ENCODE measurements at places on chromosomes 1 and 21.
A peak's percentile ranks its signal among the peaks of the same experiment; 100 is the strongest.

DNA sequence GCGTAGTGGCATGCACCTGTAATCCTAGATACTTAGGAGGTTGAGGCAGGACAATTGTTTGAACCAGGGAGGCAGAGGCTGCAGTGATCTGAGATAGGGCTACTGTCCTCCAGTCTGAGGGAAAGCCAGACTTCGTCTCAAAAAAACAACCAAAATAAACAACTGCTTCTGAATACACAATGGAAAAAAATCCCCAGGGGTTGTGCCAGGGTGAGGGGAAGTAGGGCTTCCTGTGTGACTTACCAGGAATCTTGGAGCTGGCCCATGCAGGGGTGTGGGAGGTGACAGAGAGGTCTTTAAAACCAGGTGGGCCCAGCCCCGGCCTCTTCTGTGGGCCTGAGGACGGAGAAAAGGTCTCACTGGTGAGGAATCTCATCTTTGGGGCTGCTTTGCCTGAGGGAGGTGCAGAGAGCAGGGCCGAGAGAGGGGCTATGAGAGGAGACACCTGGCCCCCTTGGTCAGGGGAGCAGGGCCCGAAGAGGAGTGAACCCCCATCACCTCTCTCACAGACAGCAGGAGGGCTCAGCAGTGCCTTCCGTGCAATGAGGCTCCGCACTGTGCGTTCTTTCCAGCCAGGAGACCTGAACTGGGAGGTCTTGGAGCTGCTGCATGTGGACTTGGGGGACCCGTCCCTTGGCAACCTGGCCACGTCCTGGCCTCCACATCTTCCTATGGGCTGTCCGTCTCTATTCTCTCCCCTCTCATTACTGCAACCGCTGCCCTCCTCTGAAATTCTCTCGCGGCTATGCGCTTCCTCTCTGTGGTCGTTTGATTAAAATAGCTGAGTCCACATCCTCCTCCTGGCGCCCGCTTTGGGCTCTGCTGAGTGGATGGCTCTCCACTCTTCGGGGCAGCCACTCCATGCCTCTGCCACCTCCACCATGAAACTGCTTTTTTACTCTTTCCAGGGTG, 10.7 kb downstream of the PLA2G5 start:
- no peak for DNase-seq

DNA sequence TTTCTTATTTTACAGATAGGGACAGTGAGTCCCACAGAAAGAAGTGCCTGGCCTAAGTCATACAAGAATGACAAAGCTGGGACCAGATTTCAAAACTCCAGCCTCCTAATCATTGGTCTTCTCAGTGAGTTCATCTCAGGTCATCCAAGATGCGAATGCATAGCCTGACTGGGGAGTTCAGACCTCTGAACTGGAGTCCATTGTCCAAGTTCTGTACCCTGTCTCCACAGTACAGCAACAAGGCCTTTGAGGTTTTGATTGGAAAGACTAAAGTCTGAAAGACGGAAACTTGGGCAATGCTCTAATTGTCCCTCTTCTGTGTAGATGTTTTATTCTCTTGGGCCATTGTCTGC, 62.0 kb downstream of the TNN start:
- DNase-seq: no peak

DNA sequence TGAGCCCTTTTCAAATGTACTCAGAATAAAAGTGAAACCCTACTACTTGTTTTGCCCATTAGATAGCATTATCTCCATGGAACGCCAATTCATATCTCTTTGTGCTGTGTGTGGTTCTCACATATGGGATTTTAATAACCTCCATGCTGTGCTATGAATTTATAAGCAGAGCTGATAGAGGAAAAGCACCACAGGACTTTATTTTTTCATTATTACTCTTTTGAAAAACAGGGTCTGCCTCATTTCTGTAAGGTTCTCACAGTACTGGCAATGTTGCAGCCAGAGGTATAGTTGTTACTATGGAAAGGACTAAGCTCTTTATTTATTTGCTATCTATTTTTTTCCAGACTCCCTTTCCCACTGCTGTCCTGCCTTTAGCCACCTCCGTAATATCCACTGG, 313.7 kb downstream of the ST6GALNAC3 start:
- DNase-seq: no peak

- DNase-seq: no peak
Observed at GRCh38 chr1:169849346-169850022, 44.2 kb downstream of the SCYL3 start.

DNA sequence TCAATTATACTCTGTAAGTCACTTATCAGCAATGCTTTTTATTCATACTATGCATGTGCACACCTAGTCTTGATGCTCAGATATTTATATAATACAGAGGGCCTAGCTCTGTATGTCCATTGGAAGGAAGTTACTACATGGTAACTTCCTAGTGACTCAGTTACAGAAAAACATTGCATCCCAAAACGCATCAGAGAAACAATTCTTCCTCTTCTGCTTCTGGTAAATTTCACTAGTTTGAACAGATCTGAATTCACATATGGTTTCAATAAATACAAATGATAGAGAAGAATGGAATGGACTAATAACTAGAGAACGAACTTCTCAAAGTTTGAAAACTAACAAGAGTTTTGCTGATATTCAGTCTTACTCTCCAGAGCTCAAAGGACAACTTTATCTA, 811.3 kb upstream of the ADGRL2 start:
- peak; percentile 42 for DNase-seq

- no peak for DNase-seq
Observed at GRCh38 chr1:29831500-29832117, 595.3 kb downstream of the PTPRU start.

- DNase-seq: peak; percentile 85
Observed at GRCh38 chr1:208207388-208208131, 36.6 kb downstream of the PLXNA2 start.

DNA sequence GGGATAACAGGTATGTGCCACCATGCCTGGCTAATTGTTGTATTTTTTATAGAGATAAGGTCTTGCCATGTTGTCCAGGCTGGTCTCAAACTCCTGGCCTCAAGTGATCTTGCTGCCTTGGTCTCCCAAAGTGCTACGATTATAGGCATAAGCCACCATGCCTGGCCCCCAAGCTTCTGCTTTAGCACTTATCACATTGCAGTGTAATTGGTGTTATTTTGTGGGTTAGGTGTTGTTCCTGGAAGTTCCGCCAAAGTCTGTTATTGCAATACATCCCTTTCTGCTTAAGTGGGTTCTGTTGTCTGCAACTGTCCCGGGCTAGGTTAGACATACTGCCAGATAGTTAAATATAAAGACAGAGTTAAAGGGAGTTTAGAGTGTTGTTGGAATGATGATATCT, 3.4 kb downstream of the ZCCHC17 start:
- DNase-seq: no peak

- DNase-seq: no peak
Observed at GRCh38 chr1:63914241-63914640, 140.4 kb downstream of the ROR1 start.

- no peak for DNase-seq
Observed at GRCh38 chr1:205961991-205962820, 18.9 kb upstream of the SLC26A9 start.

GRCh38 chr1:81379430-81379829, 421.3 kb upstream of the ADGRL2 start:
- DNase-seq: no peak

DNA sequence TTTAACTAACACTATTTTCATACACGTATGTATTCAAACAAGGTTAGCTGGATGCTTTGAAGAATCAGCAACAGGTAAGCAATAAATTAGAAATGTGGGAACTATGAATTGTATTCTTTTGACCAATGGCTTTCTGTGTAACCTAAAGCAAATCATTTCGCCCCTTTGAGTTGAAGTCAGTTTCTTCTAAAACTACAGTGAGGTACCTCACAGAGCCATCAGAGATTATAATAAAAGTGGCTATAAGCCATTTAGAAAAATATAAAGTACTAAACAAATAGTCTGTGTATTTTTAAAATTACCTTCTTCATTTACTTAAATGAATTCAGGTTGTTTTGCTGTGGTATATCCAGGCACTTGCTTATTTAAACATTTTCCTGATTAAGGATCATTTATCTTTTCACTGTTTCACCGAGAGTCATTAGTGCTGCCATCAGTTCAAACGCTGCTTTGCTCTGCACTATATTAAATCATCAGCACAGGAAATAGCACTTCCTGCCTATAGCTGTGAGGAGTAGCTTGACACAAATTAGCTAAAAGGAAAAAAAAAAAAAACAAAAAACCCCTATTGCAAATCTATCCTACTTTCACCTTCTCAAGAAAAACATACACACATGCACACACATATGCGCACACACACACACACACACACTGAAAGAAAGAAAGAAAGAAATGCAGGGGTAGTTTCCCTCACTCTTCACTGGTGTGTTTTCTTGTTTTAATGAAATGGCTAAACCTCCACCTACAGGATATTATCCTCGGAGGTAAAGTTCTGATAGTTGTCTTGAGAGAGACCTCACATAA, 39.8 kb upstream of the C1orf105 start:
- no peak for DNase-seq

DNA sequence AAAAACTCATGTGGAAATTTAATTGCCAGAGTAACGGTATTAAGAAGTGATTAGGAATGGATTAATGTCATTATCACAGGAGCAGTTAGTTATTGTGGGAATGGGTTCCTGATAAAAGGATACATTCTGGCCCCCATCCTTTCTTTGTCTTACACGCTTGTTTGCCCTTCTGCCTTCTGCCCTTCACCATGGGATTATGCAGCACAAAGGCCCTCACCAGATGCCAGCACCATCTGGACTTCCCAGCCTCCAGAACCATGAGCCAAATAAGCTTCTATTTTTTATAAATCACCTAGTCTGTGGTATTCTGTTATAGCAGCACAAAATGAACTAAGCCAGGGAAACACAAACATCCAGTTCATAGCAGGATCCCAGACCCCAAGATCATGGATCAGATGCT, 33.9 kb upstream of the POU2F1 start:
- no peak for DNase-seq

DNA sequence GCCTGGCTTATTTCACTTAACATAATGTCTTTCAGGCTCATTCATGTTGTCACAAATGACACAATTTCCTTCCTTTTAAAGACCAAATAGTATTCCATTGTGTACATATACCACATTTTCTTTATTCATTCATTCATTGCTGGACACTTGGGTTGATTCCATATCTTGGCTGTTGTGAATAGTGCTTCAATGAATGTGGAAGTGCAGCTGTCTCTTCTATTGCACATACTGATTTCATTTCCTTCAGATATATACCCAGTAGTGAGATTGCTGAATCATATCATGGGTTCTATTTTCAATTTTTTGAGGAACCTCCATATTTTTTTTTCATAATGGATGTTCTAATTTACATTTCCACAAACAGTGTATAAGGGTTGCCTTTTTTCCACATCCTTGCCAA, 38.6 kb upstream of the WLS start:
- no peak for DNase-seq

- no peak for DNase-seq
Observed at GRCh38 chr1:24745711-24746413, 615 bp downstream of the CLIC4 start.

Data from fibroblast of skin of left quadriceps (primary cell).